ENCODE measurements at places on chromosomes 5 and 9.

- DNase-seq = no peak
Observed at GRCh38 chr5:160169326-160169725, 50.1 kb upstream of the PWWP2A start.

GRCh38 chr5:121744577-121744976 lies 107.1 kb upstream of the FTMT start:
- no peak for DNase-seq

- DNase-seq = no peak
Observed at GRCh38 chr5:1110307-1111240, 1.3 kb downstream of the SLC12A7 start.

- no peak for DNase-seq
Observed at GRCh38 chr5:105739732-105740131, 1931.0 kb downstream of the EFNA5 start.

- DNase-seq = no peak
Observed at GRCh38 chr9:3032898-3033297, 189.0 kb upstream of the PUM3 start.

- DNase-seq = no peak
Observed at GRCh38 chr9:7137571-7137970, 379.8 kb downstream of the KDM4C start.

- no peak for DNase-seq
Observed at GRCh38 chr5:179414459-179415261, 69.4 kb upstream of the ADAMTS2 start.

GRCh38 chr9:137297966-137298365 lies 4.1 kb downstream of the NRARP start:
- DNase-seq = no peak

GRCh38 chr5:124590686-124591085 lies 155.8 kb downstream of the ZNF608 start:
- DNase-seq = no peak

GRCh38 chr5:97480313-97480712 lies 297.3 kb upstream of the RIOK2 start:
- no peak for DNase-seq

GRCh38 chr9:18666348-18666747 lies 192.4 kb downstream of the ADAMTSL1 start:
- no peak for DNase-seq

- DNase-seq = no peak
Observed at GRCh38 chr5:36238502-36239295, 3.0 kb downstream of the NADK2 start.

DNA sequence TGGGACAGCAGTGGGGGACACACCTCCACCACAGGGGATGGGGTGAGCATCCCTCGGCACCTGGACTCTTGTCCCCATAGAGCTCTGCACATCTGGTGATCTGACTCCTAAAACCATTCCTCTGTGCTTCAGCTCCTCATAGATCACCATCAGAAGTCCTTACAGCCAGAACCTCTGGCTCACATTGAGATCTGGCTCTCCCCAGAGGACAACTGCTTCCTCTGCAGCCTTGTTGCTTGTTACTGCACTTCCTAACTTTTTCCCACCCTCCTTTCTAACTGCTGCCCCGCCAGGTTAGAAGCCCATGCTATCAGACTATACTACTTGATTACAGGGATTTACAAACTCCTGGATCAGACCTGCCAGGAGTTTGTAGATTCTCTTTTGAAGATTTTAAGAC lies 64.5 kb downstream of the ARSB start:
- DNase-seq = no peak

DNA sequence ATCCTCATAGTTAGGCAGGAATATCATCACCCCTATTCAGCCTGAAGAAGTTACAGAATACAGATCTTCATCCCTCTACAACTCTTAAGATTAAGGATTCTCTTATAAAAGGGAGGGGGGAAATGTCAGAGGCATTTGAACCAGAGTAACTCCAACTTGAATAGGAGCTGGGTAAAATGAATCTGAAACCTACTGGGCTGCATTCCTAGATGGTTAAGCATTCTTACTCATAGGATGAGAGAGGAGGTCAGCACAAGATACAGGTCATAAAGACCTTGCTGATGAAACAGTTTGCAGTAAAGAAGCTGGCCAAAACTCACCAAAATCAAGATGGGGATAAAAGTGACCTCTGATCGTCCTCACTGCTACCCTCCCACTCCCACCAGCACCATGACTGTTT lies 14.4 kb downstream of the FREM1 start:
- DNase-seq = no peak

DNA sequence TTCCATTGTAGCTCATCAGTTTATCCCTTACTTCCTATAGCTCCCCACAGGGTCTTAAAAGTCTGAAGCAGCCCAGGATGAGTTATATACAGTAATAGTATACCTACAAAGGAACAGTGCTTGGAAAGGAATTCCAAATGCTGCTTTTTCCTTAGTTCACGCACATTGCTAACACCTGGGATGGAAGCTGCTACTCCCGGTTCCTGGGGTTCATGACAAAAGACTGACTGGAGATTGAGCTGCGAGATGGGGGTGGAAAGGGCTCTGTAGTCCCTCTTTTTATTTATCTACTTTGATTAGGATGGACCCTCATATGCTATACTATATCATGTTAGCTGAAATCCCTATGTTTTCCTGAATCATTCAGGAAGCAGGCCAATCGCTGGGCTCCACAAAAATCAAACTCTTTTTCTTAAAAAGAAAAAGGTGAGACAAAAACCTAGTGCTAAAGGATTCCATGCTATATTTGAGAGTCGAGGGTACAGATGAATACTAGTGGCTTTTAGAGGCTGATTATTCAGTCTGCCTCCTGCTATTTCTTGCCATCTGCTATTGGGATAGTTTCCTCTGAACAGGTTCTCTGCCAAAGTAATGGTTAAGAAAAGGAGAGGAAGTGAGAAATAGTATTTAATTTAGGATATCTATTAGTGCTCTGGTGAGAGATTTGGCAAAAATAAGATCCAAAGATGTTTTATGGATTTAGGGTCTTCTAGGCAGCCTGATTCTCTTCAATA lies 81.2 kb downstream of the MRPS27 start:
- no peak for DNase-seq

- DNase-seq = no peak
Observed at GRCh38 chr9:100884518-100884917, 144.0 kb upstream of the PLPPR1 start.

- peak; percentile 36 for DNase-seq
Observed at GRCh38 chr9:272251-273213, 57.9 kb downstream of the DOCK8 start.

- DNase-seq = no peak
Observed at GRCh38 chr9:88800329-88800682, 191.0 kb upstream of the S1PR3 start.

DNA sequence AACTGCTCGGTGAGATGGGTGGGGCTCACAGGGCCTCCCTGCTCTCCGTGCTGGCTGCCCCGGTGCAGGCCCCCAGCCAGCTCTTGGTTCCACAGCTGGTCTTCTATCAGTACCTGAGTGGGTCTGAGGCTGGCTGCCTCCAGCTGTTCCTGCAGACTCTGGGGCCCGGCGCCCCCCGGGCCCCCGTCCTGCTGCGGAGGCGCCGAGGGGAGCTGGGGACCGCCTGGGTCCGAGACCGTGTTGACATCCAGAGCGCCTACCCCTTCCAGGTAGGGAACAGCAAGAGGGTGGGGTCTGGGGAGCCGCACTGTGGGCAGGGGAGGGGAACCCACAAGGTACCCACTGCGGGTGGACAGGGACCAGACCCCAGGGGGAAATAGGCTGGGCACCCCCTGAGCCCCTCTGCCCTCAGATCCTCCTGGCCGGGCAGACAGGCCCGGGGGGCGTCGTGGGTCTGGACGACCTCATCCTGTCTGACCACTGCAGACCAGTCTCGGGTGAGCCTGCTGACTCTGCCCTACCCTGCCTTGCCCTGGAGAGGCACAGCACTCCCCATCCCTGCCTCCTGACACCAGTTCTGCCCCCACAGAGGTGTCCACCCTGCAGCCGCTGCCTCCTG lies 2.8 kb downstream of the MAMDC4 start:
- no peak for DNase-seq

DNA sequence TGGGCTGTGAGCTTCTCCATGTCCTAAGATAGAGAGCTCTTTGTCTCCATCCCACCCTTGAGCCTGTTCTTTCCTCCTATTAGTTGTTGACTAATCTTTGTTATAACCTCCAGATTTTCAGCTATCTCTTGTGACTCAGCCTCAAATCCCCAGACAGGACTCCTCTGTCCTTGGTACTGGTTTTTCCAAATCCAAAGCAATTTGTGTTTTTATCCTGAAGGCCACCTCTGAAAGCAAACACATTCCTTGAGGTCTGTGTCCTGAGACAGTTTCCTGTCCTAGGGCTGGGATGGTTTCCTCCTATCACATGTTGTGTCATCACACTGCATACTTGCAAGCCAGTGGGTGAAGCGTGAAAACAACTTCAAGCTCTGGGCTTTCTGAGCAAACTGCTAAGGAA lies 8.5 kb downstream of the TNC start:
- DNase-seq = no peak

DNA sequence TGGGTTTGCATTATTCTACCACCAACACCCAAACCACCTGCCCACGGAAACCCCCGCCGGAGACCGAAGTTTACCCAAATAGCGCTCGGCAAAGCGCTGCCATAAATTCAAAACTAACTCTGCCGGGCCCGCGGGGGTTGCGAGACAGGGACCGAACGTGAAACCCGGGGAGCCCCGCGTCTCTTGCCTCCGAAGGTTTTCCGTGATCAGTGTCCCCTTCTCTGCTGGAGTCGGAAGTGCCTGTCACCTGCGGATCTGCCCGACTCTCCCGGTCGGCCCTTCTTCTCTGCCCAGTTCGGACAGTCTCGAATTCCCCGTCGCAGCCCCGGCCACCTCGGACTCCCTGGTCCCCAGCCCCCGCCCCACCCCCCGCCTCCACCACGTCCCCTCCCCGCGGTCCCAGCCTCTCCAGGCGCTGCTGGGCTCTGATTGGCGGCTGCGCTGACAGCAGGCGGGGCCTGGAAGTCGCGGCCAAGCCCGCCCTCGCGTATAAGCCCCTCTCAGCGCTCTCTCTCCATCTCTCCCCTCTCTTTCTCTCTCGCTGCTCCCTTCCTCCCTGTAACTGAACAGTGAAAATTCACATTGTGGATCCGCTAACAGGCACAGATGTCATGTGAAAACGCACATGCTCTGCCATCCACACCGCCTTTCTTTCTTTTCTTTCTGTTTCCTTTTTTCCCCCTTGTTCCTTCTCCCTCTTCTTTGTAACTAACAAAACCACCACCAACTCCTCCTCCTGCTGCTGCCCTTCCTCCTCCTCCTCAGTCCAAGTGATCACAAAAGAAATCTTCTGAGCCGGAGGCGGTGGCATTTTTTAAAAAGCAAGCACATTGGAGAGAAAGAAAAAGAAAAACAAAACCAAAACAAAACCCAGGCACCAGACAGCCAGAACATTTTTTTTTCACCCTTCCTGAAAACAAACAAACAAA lies at the start of gene RORB:
RORB (plus strand) TSS at position 517 of the 929 bp plus-strand sequence. CDS start 642 bp downstream, outside the sequence.
- peak; percentile 8 for DNase-seq

GRCh38 chr5:168424594-168425323 lies 61.5 kb upstream of the RARS1 start:
- DNase-seq = no peak

GRCh38 chr5:151799407-151799806 lies 27.7 kb downstream of the G3BP1 start:
- no peak for DNase-seq

DNA sequence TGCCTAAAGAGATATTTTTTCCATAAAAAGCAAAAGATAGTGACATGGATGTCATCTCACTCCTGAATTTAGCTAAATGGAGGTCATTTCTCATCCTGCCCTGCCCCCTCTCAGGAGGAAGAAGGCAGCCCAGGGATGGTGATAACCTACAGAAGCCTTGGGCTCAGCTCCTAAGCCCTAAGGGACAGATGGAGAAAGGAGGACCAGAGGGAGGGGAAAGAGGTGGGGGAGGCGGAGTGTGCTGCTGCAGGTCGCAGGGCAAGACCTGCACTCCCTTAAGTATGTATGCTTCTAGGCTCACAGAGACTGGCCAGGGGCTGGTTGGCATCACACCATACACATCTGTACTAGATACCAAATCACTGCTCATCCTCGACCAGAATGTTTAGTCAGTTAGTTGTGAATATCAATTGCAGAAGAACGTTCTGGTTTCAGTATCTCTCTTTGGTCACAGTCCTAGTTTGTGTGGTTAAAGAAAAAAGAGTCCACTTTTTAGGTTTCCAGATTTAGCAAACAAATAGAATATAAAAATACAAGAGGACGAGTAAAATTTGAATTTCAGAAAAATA lies 18.4 kb upstream of the CDKN2AIPNL start:
- DNase-seq = no peak

DNA sequence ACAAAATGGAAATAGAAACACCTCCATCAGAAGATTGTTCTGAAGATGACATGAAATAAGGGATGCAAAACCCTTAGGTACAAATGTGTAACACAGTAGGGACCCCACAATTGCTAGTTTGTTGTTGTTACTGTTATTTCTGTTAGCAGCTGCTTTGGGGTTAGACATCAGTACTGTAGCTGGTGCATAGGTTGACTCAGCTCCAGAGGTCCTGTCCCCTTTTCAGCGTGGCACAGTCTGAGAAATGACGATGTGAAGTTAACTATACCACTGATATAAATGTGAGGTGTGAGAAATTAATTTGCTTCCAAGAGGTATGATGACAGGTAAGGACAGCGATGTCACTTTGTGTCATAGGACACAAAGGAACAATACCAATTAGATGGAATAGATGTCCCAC lies 384.6 kb upstream of the KLF4 start:
- DNase-seq = no peak

GRCh38 chr5:1285883-1286291 lies 9.0 kb downstream of the TERT start:
- DNase-seq = no peak

DNA sequence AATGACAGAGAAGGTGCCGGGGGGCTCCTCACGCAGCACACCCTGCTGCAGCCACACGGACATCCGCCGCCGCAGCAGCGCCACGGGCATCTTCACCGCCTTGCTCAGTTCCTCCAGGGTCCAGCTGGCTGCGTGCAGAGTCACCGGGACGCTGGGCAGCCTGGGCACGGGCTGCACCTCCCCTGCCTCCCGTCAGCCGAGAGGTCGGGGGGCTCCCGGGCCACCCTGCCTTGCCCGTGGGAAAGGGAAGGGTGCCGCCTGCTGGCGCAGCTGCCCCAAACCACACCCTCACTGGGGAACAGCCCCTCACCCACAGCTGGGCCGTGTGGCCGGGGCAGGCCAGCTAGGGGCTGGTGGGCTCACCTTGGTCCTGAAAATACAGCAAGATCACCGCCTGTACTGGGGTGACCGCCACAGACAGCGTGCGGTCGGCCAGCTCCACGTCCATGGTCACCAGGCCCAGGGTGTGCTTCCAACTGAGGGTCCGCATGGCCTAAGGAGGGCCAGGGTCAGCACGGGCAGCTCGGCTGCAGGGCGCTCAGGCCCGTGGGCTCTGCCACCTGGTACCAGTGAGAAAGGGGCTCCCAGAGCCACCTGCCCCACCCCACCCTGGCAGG lies 3.6 kb upstream of the TMEM210 start:
- DNase-seq = no peak

All from stimulated activated CD8-positive, alpha-beta memory T cell treated with anti-CD3 and anti-CD28 coated beads, Interleukin-4, amount 100 ng/mL, for 1 hour (primary cell).